ENCODE measurements at places on chromosomes 7 and 10.

GRCh38 chr10:114326795-114327194 lies 77.5 kb downstream of the AFAP1L2 start:
- no peak for DNase-seq

- no peak for DNase-seq
These were observed 141.8 kb downstream of the ST7 start for GRCh38 chr7:117095055-117095454.

- DNase-seq, result no peak
These were observed 23.3 kb downstream of the CPXM2 start for GRCh38 chr10:123868038-123869019.

DNA sequence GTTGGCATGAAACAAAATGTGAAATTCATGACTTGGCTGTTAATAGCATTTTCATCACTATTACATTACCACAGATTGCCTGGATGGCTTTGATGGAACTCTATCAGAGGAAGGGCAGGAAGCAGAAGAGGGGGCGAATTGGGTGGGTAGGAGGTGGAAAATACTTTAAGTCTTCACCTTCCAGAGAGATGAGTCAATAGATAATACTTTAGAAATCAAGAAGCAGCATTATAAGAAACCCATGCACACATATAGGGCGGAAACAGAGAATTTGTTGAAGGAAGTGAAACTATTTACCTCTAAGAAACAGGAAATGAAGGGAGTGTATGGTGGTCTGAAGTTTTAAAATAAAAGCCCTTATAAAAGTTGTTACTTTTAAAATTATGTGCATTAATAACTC lies 152.1 kb upstream of the TARP start:
- DNase-seq, result no peak

DNA sequence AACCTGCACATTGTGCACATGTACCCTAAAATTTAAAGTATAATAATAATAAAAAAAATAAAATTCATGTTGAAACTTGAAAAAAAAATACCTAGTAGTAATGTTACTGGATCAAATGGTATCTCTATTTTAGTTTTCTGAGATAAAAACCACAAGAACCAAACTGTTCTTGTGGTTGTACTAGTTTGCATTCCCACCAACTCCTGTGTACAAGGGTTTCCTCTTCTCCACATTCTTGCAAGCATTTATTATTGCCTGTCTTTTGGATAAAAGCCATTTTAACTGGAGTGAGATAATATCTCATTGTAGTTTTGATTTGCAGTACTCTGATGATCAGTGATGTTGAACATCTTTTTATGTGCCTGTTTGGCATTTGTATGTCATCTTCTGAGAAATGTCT lies 177.7 kb downstream of the KIF20B start:
- no peak for DNase-seq

- DNase-seq, result no peak
These were observed 154.9 kb downstream of the SDK1 start for GRCh38 chr7:3455806-3456595.

- no peak for DNase-seq
These were observed 23.8 kb downstream of the SEMA3C start for GRCh38 chr7:80895056-80895455.
